Effector CD4-positive, alpha-beta T cell (primary cell): ENCODE measurements at places on chromosomes 16 and 17.

DNA sequence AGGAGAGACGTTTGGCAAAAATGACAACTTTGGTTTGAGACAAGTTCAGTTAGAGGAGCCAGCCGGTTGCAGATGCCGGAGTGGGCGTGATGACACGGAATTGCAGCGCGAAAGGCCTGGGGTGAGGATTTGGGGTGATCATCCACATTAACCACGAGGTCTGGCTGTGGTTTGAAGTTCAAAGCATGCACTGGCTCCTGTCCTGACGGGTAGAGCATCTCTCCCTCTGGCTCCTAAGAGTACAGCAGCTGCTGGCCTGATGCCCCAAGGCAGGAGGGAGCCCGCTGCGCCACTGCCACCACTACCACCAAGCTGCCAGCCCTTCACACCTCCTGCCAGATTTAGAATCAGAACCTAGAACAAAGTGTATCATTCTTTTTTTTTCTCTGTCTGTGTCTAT, 3.7 kb downstream of the RHBDL3 start:
- no peak for DNase-seq

DNA sequence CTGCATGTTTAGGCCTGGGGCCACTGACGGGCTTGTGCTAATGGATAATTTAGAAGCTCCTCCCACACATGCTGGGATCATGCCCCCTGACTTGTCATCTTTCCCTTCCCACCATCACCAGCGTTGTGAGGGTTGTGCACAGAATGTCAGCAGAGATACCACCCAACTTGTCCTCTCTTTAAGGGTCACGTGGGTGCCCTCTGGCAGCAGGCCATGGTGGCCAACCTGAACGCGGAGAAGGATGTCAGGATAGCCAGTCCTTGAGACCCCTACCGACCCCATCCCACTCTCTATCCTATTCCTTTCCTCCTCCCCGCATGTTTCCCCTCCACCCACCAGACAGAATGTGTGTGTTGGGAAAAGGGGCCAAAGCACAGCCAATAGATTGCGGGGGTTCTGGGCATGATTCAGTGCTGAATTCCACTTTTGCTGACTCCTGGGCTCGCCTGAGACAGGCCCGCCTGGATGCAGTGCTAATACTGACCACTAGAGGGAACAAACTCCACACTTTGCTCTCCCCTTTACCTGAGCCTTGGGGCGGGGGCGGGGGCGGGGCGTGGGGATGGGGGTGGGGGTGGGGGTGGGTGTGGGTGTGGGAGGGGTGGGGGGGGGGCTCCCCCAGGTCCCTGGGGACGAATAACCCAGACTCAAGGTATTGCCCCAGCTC, at the start of gene GH2:
GH2 (minus strand) TSS at position 10 of the 667 bp plus-strand sequence. CDS start 143 bp downstream, outside the sequence.
- DNase-seq = peak; percentile 47

- no peak for DNase-seq
Measured at GRCh38 chr17:37769050-37769449, 24.2 kb upstream of the HNF1B start.

GRCh38 chr16:67164599-67165061, at the start of gene HSF4:
Gene HSF4 (plus strand): TSS chr16:67164745. CDS start chr16:67164812, 67 bp downstream.
- no peak for DNase-seq

DNA sequence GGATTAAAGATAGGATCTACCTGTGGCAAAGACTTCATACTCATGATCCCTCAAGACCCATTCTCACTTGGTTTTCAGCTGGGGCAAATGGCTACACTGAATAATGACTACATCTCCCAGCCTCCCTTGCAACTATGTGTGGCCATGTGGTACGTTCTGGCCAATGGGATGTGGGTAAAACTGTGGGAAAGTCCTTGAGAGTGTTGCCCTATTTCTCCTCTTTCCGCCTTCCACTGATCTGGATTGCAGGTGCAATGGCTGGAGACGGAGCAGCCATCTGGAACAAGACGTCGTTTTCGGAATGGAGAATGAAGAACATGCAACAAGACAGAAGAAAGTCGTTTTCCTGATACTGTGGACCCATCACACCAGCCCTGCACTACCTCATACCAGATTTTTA, 48.5 kb downstream of the HAPSTR1 start:
- DNase-seq = no peak

GRCh38 chr17:32259586-32259985, 6.0 kb upstream of the RHBDL3 start:
- no peak for DNase-seq

- DNase-seq = no peak
Measured at GRCh38 chr17:50141745-50142110, 8.7 kb downstream of the PPP1R9B start.

- DNase-seq = no peak
Measured at GRCh38 chr16:27402964-27403600, 1.1 kb downstream of the IL21R start.

GRCh38 chr17:78368854-78369495, 9.1 kb upstream of the SOCS3 start:
- DNase-seq = no peak

- no peak for DNase-seq
Measured at GRCh38 chr17:43888548-43888947, 18.8 kb downstream of the MPP2 start.

GRCh38 chr16:17964196-17964595, 372.3 kb downstream of the NPIPA8 start:
- DNase-seq = no peak

DNA sequence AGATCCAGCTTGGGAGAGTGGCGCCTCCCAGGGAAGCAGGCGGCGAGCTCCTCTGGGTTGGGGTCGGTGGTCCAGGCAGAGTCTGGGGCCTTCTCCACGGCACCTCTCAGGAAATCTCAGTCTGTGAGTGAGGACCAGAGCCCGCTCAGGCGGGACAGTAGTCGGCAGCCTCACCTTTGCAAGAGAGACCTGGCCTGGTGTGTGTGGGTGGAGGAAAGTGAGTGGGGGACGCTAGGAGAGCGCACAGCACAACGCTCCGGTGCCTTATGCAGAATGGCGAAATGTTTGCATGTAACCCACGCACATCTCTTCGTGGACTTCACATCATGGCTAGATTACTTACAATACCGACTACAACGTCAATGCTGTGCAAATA, 2.2 kb downstream of the AHSP start:
- no peak for DNase-seq

GRCh38 chr16:85395913-85396878, 216.9 kb upstream of the GSE1 start:
- DNase-seq = no peak

DNA sequence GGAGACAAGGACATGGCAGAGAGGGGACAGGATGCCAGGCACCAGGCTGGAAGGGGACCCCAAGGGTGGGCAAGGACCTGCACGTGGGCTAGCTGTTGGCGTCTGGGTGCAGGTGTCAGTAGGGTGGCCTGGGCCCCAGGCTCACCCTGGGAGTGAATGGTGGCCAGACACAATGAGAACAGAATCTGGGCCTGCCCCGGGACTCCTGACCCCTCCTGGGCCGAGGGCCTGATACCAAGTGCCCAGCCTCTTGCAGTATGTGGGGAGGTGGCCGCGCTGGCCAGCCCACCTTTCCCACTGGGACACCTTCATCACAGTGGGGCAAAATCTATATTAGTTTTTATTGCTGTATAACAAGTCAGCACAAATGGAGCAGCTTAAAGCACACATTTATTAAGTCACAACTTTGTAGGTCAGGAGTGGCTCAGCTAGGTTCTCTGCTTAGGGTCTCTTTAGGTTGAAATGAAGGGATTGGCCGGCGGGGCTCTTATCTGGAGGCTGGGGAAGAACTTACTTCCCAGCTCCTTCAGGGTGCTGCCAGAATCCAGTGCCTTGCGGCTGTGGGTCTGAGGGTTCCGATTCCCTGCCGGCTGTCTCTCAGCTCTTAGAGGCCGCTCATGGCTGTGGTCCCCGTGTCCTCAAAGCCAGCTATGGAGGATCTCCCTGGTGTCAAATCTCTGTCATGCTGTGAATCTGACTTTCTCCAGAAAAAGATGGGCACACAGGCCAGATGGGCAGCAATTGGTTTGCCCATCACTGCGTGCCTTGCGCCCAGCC, 3.6 kb downstream of the PRSS33 start:
- DNase-seq = no peak

DNA sequence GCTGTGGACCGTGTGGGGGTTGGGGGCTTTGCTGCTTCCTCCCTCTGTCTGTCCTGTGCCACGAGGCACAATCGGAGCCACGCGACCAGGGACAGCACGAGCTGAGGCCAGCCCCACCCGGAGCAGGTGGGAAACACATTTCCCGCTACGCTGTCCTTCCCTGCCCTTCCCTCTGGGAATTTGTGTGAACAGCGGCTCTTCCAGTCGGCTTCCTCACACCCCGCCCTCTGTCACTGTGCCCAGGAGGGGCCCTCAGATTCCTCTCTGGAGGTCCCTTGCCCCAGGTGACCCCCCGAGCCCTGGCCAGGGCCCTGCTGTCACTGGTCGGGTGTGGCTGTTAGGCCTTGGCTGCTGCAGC, 19.6 kb downstream of the SPIRE2 start:
- DNase-seq = no peak

DNA sequence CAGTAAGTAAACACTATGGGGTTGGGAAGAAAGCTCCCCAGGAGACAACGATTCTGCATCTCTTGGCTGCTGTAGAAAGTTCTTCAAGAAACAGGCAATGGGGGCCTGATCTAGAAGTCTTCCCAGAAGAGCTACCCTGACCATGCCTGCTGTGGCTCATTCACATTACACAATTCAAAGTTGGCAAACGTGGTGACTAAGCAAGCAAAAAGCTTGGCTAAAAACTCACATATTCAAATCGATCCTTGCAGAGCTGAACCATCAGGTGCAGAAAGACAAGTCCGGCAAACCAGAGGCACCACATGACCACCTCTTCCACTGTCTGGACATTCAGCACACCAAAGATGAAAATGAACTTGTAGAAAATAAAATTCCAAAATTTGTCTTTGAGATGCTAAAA, 16.1 kb downstream of the AMFR start:
- no peak for DNase-seq

GRCh38 chr17:57902800-57903759, 52.1 kb downstream of the CUEDC1 start:
- DNase-seq = no peak

DNA sequence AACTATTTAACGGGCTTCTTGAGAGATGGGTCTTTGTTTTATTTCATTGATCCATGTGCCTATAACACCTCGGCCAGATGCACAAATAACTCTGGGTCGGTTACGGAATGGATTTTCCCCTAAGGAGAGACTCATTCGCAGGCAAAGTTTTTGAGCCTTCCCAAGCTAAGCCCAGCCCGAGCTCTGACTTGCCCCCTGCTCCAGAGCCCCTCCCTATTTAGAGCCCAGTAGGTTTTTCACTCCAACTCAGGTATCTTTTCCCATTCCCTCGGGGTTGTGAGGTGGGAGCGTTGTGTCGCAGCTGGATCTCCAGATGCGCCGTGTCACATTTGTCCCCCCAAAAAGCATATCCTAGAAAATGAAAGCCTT, 812 bp upstream of the MYOCD start:
- DNase-seq = no peak

DNA sequence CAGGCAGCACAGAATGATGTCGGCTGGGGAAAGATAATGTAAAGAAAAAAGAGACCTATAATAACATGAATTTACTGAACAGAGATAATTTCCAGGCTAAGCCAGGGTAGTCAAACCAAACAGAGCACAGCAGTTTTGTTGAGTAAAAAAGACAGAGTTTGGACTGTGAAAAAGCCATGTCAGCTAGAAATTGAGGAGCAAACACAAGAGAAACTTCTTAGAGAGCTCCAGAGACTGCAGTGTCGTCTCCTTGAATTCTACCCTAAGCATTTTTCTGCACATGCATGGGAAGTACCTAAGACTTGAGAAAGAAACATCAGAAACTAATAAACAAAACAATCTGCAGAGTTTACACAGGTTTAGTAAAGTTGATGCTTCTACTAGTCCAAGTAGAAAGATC, 1098.8 kb upstream of the CDH8 start:
- no peak for DNase-seq

- DNase-seq = no peak
Measured at GRCh38 chr16:86450691-86451090, 59.6 kb upstream of the FOXF1 start.

GRCh38 chr17:32801641-32802040, 75.3 kb downstream of the MYO1D start:
- no peak for DNase-seq

- no peak for DNase-seq
Measured at GRCh38 chr16:66272461-66272860, 94.0 kb upstream of the CDH5 start.

DNA sequence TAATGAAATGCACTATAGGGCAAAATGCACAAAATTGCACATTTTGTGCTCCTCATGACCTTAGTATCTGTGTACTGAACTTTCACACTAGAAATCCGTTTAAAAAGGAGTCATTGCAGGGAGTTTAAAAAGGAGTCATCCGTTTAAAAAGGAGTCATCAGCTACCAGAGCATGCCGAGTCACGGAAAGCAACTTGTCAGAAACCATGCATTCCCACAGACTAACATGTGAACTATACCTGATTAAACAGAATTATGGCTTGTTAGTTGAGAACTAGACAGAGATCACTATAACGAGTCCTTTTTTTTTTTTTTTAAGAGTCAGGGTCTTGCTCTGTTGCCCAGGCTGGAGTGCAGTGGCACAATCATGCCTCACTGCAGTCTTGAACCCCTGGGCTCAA, 35.9 kb downstream of the SLC6A4 start:
- DNase-seq = no peak

GRCh38 chr16:27972500-27972899, 91.0 kb downstream of the GSG1L start:
- peak; percentile 10 for DNase-seq

- DNase-seq = no peak
Measured at GRCh38 chr17:72699545-72699944, 392.9 kb downstream of the SLC39A11 start.

DNA sequence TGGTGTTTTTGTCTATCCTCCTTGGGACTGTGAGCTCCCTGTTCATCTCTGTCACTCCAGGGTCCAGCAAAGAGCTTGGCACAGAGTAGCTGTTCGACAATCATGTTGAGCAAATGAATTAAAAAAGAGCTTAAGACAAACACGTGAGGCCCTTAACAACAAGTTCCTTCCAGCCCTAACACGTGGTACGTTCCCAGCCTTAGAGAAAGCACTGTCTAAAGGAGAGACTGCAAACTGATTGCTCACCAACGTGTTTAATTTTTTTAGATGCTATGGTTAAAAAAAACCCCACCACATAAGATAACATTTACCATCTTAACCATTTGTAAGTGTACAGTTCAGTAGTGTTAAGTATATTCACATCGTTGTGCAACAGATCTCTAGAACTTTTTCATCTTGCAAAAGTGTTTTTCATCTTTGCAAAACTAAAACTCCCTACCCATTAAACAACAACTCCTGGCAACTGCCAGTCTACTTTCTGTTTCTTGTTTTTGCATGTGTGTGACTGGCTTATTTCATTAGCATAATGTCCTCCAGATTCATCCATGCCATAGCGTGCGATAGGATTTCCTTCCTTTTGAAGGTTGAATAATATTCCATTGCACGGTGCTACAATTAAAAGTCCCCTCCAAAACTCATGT, 28.2 kb downstream of the LAT start:
- DNase-seq = peak; percentile 14

GRCh38 chr17:40328386-40328766, 19.4 kb downstream of the RARA start:
- DNase-seq = no peak

GRCh38 chr17:3955673-3955988, 8.6 kb downstream of the ATP2A3 start:
- no peak for DNase-seq
